Stimulated activated CD4-positive, alpha-beta T cell treated with anti-CD3 and anti-CD28 coated beads, Interleukin-12 subunit alpha, Interleukin-12 subunit beta, amount 100 ng/mL, for 48 hours (primary cell): ENCODE measurements at places on chromosomes 6 and 20.

- DNase-seq: no peak
Measured at GRCh38 chr20:12252793-12253192, 335.1 kb downstream of the BTBD3 start.

DNA sequence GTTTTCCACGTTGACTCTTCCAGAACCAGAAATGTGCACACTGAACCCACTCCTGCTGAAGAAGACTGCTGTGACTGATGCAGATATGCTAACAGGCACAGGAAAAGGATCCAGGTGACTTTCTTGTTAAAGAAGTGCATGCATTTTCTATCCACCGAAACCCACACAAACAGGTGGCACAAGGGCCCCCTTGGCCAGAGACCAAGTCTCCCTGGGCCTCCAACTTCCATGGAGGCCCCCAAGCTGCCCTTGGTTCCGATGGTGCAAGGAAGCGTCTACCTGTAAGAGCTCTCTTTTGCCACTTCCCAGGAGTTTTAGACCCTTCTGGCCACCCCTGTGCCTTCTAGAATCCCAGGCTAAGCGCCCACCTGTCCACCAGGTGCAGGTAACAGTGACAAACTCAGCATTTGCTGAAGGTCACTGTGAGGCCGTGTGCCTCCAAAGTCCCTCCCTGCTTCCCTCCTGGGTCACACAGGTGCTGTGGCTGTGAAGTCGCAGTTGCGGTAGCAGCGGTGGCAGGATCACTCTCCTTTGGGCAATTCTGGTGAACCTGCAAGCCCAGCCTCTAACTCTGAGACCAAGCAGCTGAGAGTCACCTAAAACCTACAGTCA is 134.8 kb downstream of the PXDC1 start:
- DNase-seq: no peak

GRCh38 chr20:17896771-17897369 is 71.7 kb downstream of the SNX5 start:
- no peak for DNase-seq

- no peak for DNase-seq
Measured at GRCh38 chr20:49573900-49574416, 6.0 kb upstream of the PTGIS start.

DNA sequence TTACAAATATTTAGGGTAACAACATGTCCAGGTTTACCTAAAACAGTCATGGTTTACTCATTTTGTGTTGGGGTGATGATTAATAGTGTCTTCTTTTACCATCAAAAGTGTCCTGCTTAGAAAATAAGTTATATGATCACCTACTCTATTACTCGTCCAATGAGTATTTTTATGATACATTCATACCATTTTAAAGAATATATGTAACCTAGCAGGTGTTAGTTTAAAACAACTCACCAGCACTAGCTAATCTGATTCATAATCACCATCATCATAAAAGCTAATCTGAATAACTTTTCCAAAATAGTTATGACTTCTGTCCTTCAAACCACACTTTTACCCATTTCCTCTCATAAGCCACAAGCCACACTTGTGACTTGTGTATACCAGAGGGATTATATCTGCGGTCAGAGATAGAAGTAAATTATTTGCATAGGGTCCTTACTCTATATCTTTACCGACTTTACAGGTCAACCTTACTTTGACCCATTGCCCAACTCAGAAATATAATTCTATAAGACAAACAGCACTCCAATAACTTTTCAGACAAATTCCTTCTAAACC is 33.3 kb upstream of the NRN1 start:
- DNase-seq: no peak
